ENCODE measurements at places on chromosomes 12 and 14.

- DNase-seq, result no peak
These were observed 285.0 kb upstream of the ATP2B1 start for GRCh38 chr12:89993632-89994031.

DNA sequence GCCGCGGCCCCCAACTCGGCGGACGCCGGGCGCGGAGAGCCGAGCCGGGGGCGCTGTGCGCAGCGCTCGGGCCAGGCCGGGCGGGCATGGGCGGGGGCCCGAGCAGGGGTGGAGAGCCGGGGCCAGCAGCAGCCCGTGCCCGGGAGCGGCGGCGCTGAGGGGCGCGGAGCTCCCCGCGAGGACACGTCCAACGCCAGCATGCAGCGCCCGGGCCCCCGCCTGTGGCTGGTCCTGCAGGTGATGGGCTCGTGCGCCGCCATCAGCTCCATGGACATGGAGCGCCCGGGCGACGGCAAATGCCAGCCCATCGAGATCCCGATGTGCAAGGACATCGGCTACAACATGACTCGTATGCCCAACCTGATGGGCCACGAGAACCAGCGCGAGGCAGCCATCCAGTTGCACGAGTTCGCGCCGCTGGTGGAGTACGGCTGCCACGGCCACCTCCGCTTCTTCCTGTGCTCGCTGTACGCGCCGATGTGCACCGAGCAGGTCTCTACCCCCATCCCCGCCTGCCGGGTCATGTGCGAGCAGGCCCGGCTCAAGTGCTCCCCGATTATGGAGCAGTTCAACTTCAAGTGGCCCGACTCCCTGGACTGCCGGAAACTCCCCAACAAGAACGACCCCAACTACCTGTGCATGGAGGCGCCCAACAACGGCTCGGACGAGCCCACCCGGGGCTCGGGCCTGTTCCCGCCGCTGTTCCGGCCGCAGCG lies 639 bp downstream of the FZD10 start:
- no peak for DNase-seq

DNA sequence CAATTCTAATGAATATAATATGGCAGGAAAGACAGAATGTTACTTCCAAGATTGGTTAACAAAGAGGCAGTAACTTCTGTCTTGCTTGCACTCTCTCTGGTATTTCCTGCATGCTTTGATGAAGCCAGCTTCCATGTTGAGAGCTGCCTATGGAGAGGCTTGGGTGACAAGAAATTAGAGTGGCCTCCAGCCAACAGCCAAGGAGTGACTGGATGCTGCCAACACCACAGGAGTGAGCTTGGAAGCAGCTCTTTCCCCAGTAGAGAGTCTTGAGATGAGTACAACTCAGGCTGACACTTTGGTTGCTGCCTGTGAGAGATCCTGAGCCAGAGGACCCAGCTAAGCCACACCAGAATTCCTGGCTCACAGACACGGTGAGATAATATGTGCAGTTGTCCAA lies 183.1 kb downstream of the RMST start:
- no peak for DNase-seq

DNA sequence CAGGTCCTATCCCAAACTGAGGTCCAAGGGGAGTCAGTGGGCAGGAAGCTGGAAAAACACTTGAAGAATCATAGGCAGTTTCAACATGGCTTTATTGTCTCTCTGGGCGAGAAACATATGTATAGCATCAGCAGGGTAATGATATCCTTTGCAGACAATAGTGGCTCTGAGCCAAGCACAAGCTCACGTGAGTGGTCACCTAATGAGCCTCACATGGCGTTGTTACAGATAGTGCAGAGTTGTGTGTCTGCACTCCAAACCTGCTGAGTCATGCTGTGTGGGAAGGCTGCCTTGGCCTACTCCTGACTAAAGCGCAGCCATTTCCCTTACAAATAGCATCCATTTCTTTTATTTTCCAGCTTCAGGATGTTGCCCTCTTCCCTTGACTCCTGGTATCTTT lies 105.2 kb upstream of the SYT1 start:
- peak; percentile 43 for DNase-seq

- DNase-seq, result no peak
These were observed 8.6 kb upstream of the GPR68 start for GRCh38 chr14:91252871-91253794.

GRCh38 chr12:75964150-75964549 lies 67.4 kb downstream of the PHLDA1 start:
- DNase-seq, result no peak
